MG63 (cell line): ENCODE measurements at places on chromosomes 16 and 17.

GRCh38 chr17:19363460-19364035 is 1.0 kb upstream of the B9D1 start:
- DNase-seq: no peak

DNA sequence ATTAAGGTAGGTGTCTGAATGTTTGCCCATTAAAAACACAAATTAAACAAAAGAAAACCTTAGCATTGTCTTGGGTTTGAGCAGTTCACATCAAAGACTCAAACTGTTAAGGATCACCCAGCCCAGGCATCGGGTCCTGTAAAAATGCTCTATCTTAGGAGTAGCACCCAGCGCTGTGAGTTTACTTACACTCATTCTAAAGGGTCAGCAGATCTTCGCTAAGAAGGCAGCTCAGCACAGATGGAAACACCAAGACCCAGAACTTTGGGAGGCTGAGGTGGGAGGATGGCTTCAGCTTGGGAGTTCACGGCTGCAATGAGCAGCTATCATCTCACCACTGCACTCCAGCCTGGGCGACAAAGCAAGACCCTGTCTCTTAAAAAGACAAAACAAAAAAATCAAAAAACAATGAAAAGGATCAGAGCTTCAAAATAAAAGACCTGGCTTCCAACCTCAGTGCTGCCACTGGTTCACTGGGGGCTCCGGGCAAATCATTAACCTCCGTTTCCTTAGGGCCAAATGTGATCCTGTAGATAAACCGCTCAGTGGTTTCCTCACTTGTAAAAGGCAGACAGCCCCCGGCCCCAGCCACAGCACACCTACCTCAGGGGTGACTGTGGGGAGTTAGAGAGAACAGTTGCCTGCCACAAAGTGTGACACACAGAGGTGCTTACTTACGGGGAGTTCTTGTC is 11.1 kb downstream of the COG1 start:
- DNase-seq: no peak

DNA sequence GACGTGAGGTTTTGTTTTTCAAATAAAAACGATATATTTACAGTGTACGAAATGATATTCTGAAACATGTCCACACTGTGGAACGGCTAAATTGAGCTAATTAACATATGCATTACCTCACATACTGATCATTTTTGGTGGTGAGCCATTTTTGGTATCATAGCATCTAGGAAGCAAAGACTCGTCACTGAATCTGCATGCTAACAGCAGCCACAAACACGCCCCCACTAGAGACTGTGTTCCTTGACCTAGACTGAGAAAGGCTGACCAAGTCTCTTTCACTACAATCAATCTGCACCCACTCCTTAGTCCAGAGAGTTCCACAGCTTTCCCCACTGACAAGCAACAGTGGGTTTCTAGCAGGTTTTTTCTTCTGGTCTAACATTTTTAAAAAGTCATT is 29.5 kb downstream of the NPLOC4 start:
- DNase-seq: no peak

DNA sequence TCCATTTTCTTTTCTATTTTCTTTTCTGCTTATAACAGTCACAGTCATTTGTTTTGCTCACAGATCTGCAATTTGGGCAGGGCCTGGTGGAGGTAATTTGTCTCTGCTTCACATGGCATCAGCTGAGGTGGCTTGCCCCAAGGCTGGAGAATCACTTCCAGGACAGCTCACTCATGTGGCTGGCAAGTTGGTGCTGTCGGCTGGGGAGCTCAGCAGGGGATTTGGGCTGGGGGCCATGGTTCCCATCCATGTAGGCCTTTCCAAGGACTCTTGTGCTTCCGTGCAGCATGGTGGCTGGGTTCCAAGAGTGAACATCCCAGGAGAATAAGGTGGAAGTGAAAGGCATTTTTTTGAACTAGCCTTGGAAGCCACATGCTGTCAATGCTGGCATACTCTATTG is 85.7 kb downstream of the MGAT5B start:
- DNase-seq: peak; percentile 95

DNA sequence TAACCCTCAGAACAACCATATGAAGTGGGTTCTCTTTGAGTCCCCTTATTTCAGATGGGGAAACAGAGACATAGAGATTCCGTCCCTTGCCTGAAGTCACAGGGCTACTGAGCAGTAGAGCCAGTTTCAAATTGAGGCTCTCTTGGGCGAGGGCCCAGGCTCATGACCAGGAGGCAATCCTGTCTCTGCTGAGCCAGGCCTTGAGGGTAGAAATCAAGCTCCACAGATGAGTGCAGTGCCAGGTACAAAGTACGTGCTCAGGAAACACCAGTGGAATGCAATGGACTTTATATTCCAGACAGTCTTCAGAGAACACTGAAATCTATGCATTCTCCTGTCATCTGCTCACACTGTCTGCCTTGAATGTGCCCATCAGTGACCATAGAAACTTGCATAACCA is 291.7 kb upstream of the MAF start:
- DNase-seq: no peak
